Thymus (tissue), 14 donors: ENCODE measurements at places on chromosomes 7 and 10.

DNA sequence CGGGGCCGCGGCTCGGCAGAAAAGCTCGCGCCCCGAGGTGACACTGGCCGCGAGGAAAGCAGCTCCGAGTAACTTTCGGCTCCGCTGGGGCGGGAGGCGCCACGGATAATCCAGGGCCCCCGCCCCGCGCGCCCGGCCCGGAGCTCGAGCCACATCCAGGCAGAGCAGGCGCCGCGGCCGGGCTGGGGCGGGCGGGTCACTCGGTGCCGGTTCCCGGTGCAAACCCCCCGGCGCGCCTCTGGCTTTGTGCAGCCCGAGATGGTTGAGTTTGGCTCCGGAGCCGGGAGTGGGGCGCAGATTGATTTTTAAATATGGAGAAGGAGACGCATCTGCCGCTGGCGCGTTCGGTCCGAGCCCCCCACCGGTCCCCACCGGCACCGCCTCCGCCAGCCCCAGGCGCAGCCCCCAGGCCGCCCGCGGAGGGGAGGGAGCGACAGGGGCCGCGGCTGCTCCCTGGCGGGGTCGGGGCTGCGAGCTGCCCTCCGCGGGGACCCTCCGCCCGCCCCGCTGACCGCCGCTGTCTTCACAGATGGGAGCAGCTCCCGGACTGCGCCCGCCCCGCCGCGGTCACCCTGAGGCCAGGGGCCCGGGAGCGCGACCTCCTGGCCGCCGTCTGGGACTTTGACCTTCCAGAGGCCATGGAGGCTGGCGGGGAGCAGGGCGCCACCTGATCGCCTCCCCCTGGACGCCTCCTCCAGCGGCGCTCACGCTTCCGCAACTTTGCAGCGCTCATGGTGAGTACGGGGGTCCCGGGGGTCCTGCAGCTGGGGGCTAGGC is 643 bp downstream of the ADGRA1 start:
- no peak overlapping the region for H3K27ac ChIP-seq
- no peaks in the 10 kb centered on the region for H3K36me3 ChIP-seq
- no peaks in the 10 kb centered on the region for H3K4me1 ChIP-seq
- H3K27me3 ChIP-seq, result peaks cover 36% of the 10 kb centered on the region

DNA sequence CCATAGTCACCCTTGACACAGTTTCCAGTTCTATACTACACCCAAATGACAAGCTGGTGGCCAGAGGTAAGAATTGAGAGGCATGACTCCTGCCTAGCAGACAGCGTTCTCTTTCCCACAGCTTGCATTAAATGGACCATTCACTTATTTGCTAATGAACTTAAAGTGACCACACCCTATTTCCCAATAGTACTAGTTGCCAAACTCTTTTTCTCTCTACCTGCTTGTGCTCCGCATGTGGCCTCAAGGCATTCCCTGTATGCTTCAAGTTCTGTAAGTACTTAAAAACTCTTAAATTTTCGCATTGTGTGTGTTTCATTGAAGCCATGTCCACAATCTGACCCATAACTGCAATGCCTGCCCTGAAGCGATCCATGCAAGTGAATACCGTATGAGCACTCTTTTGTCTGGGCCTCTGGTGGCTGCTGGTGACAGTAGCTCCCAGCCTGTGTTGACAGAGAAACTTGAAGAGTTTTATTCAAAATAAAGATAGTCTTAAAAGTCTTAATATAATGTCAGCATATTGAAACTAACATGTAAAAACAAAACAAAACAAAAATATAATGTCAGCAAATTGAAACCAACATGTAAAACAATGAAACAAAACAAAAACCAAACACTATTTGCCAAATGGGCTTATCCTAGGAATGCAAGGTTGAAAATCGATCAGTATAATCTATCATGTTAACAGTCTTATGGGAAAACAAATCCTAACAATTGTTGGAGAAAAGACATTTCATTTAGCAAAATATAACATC is 73.6 kb downstream of the CCSER2 start:
- no peaks in the 10 kb centered on the region for H3K36me3 ChIP-seq
- no peaks in the 10 kb centered on the region for H3K4me1 ChIP-seq
- H3K4me3 ChIP-seq, result no peak overlapping the region
- no peak overlapping the region for H3K27ac ChIP-seq

- no peaks in the 10 kb centered on the region for H3K27me3 ChIP-seq
- H3K4me3 ChIP-seq, result no peak overlapping the region
- peak; percentile 33 for DNase-seq
- H3K27ac ChIP-seq, result peak overlapping the region; percentile 98
Measured at GRCh38 chr10:71725998-71726579, 6.5 kb upstream of the C10orf105 start.

GRCh38 chr7:102463841-102464576 is 654 bp downstream of the ALKBH4 start:
- no peak for DNase-seq
- peaks cover 15% of the 10 kb centered on the region for H3K36me3 ChIP-seq
- no peaks in the 10 kb centered on the region for H3K27me3 ChIP-seq
- H3K4me3 ChIP-seq, result peak overlapping the region; percentile 100

GRCh38 chr10:23493711-23494110 is 54.8 kb downstream of the OTUD1 start:
- DNase-seq, result no peak
- H3K27ac ChIP-seq, result no peak overlapping the region
- no peaks in the 10 kb centered on the region for H3K4me1 ChIP-seq
- H3K4me3 ChIP-seq, result no peak overlapping the region
- no peaks in the 10 kb centered on the region for H3K27me3 ChIP-seq
- H3K36me3 ChIP-seq, result no peaks in the 10 kb centered on the region

DNA sequence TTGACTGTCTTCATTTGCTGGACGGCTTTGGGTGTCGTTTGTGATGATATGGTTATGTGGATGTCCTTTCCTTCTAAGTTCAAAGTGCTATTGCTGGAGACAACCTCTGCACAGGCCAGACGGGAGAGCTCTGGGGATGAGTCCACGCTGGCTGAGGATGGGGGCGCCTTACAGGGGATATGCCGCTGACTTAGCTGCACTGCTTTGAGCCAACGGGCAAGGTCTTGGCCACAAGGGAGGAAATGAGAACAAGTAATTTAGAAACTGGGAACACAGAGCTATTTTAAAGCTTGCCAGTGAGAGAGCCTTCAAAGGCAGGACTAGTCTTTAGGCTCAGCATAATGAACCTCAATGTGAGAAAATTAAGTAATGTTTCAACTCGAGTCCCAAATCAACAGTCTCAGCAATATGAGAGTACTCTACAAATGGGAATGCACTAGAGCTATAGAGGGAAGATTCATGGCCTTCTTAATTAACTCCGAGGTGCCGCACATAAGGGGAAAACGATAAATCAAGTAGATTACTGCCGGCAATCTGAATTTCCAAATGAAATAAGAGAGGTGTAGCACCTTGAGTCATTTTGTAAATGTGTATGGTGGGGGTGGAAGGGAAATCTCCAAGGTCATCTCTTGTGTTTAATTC is 209.3 kb downstream of the JAZF1 start:
- no peak for DNase-seq
- peaks cover 5% of the 10 kb centered on the region for H3K4me1 ChIP-seq
- H3K4me3 ChIP-seq, result no peak overlapping the region
- H3K36me3 ChIP-seq, result no peaks in the 10 kb centered on the region
- H3K27me3 ChIP-seq, result no peaks in the 10 kb centered on the region
- H3K27ac ChIP-seq, result no peak overlapping the region

DNA sequence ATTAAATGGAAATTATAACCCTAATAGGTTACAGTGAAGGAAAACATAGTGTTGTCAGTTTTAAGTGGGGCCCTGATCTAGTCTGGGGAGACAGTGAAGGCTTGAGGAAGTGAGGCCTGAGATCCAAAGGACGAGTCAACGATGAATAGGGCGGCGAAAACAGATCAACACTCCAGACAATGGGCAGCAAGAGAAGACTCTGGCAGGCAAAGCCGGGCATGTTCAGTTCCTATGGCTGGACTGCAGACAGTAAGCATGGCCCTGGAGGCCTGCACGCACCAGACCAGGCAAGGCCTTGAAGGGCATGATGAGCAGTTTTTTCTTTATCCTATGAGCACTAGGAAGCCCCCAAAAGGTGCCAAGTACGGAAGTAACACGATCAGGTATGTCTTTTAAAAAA is 127.8 kb downstream of the RNF216 start:
- H3K4me3 ChIP-seq, result no peak overlapping the region
- H3K4me1 ChIP-seq, result no peaks in the 10 kb centered on the region
- no peaks in the 10 kb centered on the region for H3K27me3 ChIP-seq
- H3K27ac ChIP-seq, result no peak overlapping the region

- H3K36me3 ChIP-seq, result no peaks in the 10 kb centered on the region
- no peaks in the 10 kb centered on the region for H3K4me1 ChIP-seq
- no peak for DNase-seq
- no peak overlapping the region for H3K4me3 ChIP-seq
- no peaks in the 10 kb centered on the region for H3K27me3 ChIP-seq
Measured at GRCh38 chr7:81616951-81617350, 152.9 kb downstream of the HGF start.

GRCh38 chr10:79127151-79127961 is 58.6 kb downstream of the ZMIZ1 start:
- no peak overlapping the region for H3K4me3 ChIP-seq
- no peak for DNase-seq
- peaks cover 76% of the 10 kb centered on the region for H3K4me1 ChIP-seq
- H3K27me3 ChIP-seq, result no peaks in the 10 kb centered on the region
